ENCODE measurements at places on chromosomes 3 and 15.

- DNase-seq: no peak
Observed at GRCh38 chr3:94303897-94304296, 241.0 kb downstream of the NSUN3 start.

GRCh38 chr15:100190675-100191074 lies 151.1 kb downstream of the ADAMTS17 start:
- DNase-seq: no peak

DNA sequence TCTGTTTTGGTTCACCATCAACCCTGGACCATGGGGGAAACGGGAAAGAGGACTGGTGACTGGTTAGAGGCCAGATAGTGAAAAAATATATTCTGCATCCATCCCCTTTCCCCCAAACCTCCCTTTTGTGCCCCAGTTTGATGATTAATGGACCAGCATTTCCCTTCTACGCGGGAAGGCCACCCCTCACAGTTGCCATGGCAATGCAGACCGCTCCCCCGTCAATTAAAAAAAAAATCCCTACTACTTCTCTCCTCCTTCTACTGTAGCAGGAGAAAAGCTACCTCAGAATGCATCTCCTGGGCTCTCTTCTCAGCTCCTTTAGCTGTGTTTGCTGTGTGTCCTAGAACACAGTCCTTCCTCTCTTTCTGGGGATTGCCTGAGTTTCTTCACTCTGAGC lies 4.0 kb downstream of the BAHD1 start:
- DNase-seq: no peak

DNA sequence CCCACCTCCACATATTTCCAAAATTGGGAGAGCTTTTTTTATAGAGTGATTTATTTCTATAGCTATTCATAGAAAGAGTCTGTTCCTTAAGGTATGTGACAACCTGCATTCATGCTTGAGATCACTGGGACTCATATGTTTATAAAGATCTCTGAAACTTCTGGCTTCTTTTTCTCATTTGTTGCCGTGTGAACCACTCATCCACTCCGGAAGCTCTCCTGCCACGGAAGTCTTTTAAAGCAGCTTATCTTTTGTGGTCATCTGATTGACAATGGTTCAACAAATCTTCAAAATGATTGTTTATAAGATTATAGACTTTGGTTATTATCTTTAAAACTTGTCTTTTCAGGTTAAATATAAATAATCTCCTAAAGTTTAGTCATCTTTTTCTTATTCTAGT lies 260.5 kb downstream of the C3orf38 start:
- DNase-seq: no peak

- no peak for DNase-seq
Observed at GRCh38 chr15:60301024-60301423, 96.8 kb downstream of the ANXA2 start.

DNA sequence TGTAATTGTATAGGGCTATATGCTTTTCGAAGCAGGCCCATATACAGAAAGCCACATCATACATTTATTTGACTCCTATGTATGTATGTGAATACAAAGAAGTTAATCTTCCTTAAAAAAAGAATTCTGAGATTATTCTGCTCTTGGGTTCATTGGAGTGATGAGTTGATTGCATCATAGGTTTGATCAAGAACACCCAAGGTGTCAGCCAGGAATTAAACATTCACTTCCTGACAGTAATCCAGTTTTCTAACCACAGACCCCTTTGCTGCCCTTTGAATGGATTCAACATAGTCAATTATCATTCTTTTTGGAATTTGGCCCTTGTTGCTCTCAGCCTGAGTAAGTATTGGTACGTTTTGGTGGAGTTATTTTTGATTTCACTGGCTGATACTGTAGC lies 225.6 kb downstream of the CACNA2D3 start:
- no peak for DNase-seq

DNA sequence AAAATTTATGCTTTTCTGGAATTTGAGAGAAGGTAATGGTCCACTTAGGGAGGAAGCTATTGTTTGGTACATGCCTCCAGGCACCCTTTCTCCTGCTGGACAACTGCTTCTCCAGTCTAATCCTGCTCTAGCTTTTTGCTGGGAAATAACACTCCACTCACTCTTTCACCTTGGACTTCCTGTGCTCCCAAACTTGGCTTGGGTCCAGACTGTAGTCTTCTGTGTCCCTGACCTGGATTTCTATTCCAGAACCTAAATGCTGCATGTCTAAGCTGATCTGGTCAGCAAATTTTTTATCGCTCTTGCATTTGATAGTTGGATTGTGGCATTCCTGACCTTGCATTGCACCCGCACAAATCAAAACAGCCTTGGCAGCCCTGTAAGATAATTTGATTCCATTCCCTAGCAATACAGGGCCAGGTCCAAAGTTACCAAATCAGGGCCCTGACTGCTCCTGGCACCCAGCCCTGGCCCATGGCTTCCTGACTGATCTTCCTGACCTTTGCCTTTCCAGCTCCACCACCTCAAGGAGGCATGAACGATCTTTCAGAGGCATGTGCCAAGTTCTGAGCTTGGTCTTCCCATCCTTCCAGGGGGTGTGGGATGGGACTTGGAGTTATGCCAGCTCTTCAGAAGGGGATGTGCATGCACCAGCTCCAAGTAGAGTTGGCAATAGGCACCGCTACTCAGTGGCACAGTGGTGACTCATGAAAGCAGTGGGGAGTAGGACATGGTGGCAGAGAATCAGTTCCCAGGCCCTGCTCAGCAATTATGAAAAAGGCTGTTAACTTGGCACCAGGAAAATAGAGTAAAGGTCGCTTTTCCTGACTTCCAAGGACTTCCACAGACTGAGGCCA lies 43.9 kb upstream of the GOLGA8J start:
- no peak for DNase-seq

DNA sequence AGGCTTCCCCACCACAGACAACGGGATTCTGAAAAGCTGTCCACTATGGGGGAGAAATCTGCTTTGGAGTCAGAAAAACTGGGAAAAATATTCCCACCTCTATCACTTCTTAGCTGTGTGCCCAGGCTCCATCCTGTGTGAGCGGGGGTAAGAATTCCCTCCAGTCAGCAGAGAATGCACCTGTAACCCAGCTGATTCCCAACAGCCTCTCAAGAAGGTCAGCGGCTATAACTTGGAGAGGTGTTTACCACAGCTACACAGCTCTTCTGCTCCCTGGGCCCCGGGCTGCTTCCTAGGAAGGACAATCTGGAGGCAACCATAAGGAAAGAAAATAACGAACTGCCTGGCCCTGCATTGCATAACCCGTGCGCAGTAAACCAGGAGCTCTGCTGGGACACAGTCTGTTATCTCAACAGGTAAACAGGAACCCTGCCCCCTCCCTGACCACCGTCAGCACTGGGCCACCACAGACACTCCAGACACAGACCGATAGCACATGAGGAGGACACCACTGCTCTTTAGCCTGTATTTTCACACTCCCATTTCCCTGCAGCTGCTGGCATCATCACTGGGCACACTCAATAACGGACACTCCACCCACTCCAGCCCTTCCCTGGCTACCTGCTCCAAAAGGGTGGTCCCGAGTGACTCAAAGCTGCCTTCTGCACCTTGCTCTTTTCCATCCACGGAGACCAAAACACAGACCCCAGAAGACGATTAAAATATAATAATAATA lies 2.1 kb downstream of the RAB43 start:
- no peak for DNase-seq

DNA sequence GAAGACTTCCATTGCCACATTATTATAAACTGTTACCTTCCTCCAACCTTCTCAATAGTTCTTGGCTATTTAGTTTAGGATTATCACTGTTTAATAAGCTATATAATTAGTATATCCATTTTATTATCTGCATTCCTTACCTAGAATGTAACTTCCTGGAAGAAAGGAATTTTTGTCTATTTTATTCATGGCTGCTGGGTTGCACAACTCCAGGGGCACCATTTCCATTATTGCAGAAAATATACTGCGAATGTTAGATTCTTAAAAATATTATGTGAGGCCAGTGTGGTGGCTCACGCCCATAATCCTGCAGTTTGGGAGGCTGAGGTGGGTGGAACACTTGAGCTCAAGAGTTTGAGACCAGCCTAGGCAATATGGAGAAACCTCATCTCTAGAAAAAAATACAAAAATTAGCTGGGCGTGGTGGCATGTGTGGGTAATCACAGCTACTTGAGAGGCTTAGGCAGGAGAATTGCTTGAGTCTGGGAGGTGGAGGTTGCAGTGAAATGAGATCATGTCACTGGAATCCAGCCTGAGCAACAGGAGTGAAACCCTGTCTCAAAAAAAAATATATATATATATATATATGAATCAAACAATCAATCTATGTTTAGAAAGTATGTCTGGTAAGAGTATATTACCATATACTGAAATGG lies 19.9 kb downstream of the CLDN1 start:
- no peak for DNase-seq

GRCh38 chr3:9077029-9077428 lies 113.8 kb upstream of the RAD18 start:
- DNase-seq: no peak

DNA sequence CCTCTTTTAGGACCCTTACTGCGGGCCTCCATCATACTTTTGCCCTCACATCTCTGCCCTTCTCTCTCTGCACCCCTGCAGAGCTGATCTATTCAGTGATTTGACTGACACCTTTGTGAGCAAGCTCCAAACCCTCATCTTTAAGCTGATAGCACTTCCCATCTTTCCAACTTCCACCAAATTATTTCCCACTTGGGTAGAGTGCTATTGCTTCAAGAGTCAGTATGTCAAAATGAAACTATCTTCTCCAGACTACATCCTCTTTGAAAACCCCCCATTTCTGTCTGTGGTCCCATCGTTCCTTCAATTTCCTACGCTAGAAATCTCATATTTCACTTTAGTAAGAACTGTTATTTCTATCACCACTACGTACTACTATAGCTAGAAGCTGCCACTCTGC lies 19.7 kb downstream of the ZWILCH start:
- DNase-seq: no peak

- DNase-seq: no peak
Observed at GRCh38 chr3:78846718-78847117, 921.1 kb downstream of the ROBO1 start.

DNA sequence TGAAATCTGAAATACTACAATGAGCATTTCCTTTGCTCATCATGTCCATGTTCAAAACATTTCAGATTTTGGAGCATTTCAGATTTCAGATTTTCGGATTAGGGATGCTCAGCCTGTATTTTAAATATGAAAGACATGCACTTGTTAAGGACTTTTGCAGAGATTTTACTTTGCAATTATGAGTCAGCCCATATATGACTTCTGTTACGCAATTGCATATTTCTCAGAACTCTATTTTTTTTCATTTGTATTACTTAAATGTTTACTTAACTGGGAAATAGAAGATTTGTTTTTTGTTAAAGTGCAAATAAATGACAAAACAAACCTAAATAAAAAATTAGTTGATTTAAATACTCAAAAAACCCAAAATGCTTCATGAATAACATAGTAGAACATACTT lies 376.2 kb downstream of the ZBTB20 start:
- no peak for DNase-seq

DNA sequence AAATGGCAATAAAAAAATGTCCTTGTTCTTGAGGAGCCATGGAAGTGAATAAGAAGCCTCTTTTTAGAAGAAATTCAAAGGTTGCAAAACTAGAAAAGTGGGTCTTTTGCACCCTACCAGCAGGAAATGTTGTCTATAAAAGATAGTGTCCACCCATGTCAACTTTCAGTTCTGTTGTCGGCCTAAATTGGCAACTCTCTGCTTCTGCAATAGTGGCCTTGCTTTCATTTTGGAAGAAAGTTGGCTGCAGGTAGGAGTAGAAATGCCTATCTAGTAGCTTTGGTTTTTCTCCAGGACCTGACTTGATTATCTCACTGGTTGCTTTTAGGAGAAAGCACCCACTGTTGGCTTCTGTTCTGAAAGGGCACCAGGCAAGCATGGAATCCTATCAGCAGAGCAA lies 85.4 kb downstream of the TMEM108 start:
- no peak for DNase-seq

DNA sequence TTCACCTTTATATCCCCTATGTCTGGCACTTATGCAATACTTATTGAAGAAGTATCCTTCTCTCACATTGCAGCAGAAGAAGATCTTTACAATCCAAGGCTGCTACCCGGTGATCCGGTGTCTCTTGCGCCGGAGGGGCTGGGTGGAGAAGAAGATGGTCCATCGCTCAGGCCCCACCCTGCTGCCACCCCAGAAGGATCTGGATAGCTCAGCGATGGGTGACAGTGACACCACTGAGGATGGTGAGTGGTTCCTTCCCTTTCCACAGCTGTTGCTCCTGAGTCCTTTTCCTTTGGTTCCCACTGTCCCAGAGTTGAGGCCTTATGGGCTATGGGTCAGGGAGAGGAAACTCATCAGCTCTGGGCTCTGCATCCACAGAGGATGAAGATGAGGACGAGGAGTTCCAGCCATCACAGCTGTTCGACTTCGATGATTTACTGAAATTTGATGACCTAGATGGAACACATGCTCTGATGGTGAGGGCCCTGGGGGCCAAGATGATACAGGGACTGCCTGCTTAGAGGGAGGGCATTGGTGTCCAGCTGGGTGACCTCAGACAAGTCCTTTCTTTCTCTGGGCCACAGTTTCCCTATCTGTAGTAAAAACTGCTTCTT lies 2.9 kb downstream of the TTLL3 start:
- no peak for DNase-seq

- no peak for DNase-seq
Observed at GRCh38 chr15:53203454-53203853, 413.3 kb upstream of the ONECUT1 start.

- DNase-seq: no peak
Observed at GRCh38 chr3:130627143-130627855, 110.3 kb downstream of the COL6A6 start.

DNA sequence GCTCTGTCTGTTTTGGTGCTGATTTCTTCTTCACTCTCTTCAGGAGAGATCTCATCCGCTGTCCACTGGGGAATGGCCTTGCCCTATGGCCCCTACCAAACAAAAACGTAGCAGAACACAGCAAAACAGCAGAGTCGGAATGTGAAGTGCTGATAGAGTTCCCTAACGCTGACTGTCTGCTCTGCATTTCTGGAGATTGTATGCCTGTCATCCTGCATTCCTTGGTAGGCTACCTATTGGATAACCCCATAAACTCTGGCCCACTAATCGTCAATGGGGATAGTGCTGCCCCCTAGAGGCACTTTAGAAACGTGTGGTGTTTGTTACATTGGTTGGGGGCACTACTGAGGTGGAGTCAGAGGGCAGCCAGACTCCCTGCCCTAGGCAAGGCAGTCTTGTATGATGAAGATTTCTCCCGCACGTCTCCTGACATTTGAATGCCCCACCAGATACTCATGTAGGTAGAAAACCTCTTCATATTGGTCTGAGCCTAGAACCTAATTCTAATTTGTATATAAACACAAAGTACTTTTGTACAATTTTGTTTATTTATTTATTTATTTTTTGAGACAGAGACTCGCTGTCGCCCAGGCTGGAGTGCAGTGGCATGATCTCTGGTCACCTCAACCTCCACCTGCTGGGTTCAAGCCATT lies 15.6 kb upstream of the MAGEF1 start:
- peak; percentile 66 for DNase-seq

GRCh38 chr3:122013448-122013925 lies 8.6 kb downstream of the ILDR1 start:
- DNase-seq: no peak

GRCh38 chr3:191774485-191774884 lies 313.5 kb downstream of the PYDC2 start:
- peak; percentile 3 for DNase-seq

- no peak for DNase-seq
Observed at GRCh38 chr15:49163678-49164077, 6.4 kb upstream of the GALK2 start.

- DNase-seq: peak; percentile 57
Observed at GRCh38 chr15:85407421-85408269, 27.2 kb downstream of the AKAP13 start.
